ENCODE measurements at places on chromosomes 12 and 14. TPM values are rescaled to one million over a fixed set of nuclear protein-coding genes. Genes with fewer than 3 reads are reported as not detected.

Gene NPC2
- total RNA-seq, result 242 TPM

DNA sequence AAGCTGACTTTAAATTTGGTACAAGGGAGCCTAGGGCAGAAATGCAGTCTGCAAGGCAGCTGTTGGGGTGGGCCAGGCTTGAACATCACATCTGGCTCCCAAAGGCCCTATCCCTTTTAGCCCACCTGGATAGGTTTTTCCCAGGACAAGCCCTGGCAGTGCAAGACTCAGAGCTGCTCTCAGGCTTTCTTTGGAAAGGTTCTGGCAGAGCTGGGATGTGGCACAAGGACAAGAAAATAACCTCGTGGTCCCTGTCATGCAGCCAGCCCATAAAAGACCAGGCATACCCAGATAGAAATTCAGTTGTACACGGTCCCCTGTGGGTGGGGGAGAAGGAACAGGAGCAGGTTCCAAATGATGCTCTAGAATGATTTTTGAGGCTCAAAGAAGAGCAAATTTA, 206.9 kb downstream of the TTC7B start:
- H3K27ac ChIP-seq, result no peak overlapping the region
- no peaks in the 10 kb centered on the region for H3K4me1 ChIP-seq
- DNase-seq, result no peak
- H3K4me3 ChIP-seq, result no peak overlapping the region
- H3K36me3 ChIP-seq, result no peaks in the 10 kb centered on the region

- DNase-seq, result no peak
- no peak overlapping the region for H3K27ac ChIP-seq
- no peaks in the 10 kb centered on the region for H3K27me3 ChIP-seq
- H3K4me1 ChIP-seq, result no peaks in the 10 kb centered on the region
- no peaks in the 10 kb centered on the region for H3K36me3 ChIP-seq
These were observed 579.4 kb downstream of the ALG10 start for GRCh38 chr12:34601689-34602088.

- H3K4me1 ChIP-seq, result no peaks in the 10 kb centered on the region
- H3K27me3 ChIP-seq, result no peaks in the 10 kb centered on the region
- no peak for DNase-seq
- H3K27ac ChIP-seq, result no peak overlapping the region
- H3K4me3 ChIP-seq, result no peak overlapping the region
- no peaks in the 10 kb centered on the region for H3K36me3 ChIP-seq
These were observed 11.3 kb downstream of the R3HDM2 start for GRCh38 chr12:57419495-57419894.

Gene SYT10
- total RNA-seq, result not detected

GRCh38 chr14:57089901-57090300, 178.8 kb downstream of the EXOC5 start:
- H3K36me3 ChIP-seq, result no peaks in the 10 kb centered on the region
- H3K27ac ChIP-seq, result no peak overlapping the region
- DNase-seq, result no peak
- no peak overlapping the region for H3K4me3 ChIP-seq

GRCh38 chr12:48816143-48816854, 2.0 kb upstream of the CACNB3 start:
- H3K36me3 ChIP-seq, result no peaks in the 10 kb centered on the region
- H3K27me3 ChIP-seq, result no peaks in the 10 kb centered on the region
- H3K4me1 ChIP-seq, result peaks cover 13% of the 10 kb centered on the region
- no peak for DNase-seq

DNA sequence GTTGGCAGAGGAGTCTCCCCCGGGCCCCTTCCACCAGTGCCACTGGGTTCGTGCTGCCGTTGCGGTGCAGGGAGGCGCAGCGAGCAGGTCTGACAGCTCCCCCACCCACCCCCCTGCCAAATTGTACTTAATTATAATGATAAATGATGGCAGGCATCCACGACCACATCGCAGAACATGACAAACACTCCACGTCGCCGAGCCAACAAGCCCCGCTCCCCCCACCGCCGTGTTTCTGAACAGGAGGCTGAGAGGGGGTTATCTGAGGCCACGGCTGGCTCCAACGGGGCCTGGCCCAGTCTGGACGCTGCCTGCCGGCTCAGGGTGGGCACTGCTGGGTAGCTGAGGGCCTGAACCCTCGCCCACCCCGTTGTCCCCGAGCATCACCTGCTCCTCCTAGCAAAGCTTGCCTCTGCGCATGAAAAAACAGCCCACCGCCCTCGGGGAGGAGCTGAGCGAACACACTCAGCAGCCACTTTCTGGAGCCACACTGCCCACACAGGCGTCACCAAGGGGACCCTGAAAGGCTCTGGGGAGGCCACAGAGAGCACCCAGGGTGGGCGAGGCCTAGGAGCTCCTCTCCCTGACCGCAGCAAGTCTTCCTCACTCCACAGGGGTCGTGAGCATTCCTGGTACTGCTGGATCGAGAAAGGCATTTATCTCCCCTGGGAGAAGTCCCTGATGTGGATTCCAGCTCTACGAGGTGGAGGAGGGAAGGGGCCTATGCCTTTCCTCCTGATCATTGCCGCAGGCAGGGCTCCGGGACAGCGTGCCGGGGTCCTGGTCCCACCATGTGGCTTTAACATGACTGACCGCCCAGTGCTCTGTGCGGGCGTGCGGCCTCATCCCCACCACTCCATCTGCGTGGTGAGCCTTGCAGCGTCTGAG, 35.4 kb upstream of the DIO3 start:
- H3K36me3 ChIP-seq, result no peaks in the 10 kb centered on the region
- DNase-seq, result no peak
- H3K27ac ChIP-seq, result no peak overlapping the region
- H3K27me3 ChIP-seq, result no peaks in the 10 kb centered on the region
- H3K4me1 ChIP-seq, result no peaks in the 10 kb centered on the region

Gene CDCA3
- 147 TPM for total RNA-seq

DNA sequence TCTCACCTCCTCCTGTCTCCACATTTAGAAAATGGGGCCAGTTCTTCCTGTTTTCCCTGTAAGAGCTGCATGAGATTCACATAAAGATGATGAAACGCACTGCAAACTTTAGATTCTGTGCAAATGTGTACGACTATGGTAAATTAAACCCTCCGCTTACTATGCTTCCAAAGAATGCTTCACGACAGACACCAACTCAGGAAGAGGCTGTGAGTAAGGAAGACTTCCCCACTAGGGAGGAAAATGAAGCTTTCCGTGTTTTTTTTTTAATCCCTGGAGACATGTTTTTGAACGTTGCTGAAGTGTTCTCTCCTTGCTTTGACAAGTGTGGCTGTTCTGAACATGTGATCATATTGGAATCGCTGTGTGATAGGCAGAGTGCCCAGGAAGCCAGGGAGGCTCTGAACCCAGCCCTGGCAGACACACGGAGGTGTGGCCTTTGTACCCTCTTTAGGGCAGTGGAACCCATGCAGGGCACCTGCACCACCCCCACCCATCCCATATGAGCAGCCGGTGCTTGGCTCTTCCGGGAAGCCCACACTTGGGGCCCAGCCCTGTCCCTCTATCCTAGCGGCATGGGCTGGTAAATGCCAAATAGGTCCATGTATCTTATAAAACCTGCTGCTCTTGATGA, 7.5 kb upstream of the SYNE3 start:
- no peaks in the 10 kb centered on the region for H3K36me3 ChIP-seq
- H3K27me3 ChIP-seq, result no peaks in the 10 kb centered on the region
- peak overlapping the region; percentile 81 for H3K27ac ChIP-seq
- H3K4me1 ChIP-seq, result peaks cover 50% of the 10 kb centered on the region

- DNase-seq, result no peak
- no peaks in the 10 kb centered on the region for H3K27me3 ChIP-seq
- no peaks in the 10 kb centered on the region for H3K4me1 ChIP-seq
- no peak overlapping the region for H3K27ac ChIP-seq
These were observed 45.6 kb downstream of the SCAF11 start for GRCh38 chr12:45944771-45945170.

DNA sequence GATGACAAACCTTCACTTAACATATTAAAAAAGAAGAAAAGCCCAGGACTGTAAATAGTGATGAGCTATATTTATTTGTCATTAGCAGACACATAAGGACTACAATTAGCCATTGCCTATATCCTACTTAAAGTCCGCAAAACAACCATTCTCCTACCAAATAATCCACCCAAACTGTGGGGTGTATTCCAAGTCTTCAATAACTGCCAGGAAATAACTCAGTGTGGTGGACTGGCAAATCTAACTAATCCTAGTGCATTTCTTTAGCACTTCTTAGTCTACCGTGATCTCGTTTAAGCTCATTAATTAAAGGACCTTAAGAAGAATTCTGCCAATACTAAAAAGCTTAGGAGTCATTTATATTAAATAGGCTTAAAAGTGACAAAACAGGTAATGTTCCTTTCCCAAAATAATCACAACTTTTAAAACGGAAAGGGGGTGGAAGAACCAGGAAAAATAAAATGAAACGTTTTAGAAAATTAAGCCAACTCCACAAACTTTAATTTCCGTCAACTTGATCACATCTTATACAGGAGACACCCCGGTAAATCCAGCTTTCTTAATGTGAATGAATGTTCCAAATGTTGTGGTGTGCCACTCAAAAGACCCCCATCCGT, 1.8 kb downstream of the NOVA1 start:
- H3K36me3 ChIP-seq, result no peaks in the 10 kb centered on the region
- no peak overlapping the region for H3K27ac ChIP-seq
- H3K4me3 ChIP-seq, result no peak overlapping the region
- no peaks in the 10 kb centered on the region for H3K4me1 ChIP-seq
- H3K27me3 ChIP-seq, result no peaks in the 10 kb centered on the region

Gene TSPAN19
- total RNA-seq, result not detected

GRCh38 chr12:108783446-108783845, 52.1 kb upstream of the CORO1C start:
- H3K36me3 ChIP-seq, result no peaks in the 10 kb centered on the region
- no peaks in the 10 kb centered on the region for H3K4me1 ChIP-seq
- H3K4me3 ChIP-seq, result no peak overlapping the region
- no peaks in the 10 kb centered on the region for H3K27me3 ChIP-seq

- H3K36me3 ChIP-seq, result no peaks in the 10 kb centered on the region
- no peak overlapping the region for H3K27ac ChIP-seq
- DNase-seq, result no peak
- H3K4me3 ChIP-seq, result no peak overlapping the region
- no peaks in the 10 kb centered on the region for H3K27me3 ChIP-seq
These were observed 28.5 kb downstream of the CCDC60 start for GRCh38 chr12:119363037-119363436.

DNA sequence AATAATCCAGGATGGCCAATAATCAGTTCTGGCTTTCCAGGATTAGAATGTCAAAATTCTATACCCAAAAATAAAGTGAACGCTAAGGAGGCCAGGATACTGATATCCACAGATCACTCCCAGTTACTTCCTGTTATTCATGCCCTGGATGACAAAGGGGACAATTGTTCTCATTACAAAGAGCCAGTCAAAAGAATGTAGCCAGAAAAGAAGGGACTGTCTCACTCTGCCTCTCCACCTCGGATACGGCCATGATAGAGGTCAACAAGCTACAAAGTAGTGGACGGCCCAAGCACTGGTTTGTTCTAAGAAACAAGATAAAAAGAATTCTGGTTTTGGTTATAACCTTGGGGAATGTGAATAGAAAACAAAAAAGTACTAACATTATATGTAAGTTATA, 116.1 kb upstream of the ATF7IP start:
- no peak overlapping the region for H3K27ac ChIP-seq
- no peaks in the 10 kb centered on the region for H3K27me3 ChIP-seq
- no peaks in the 10 kb centered on the region for H3K4me1 ChIP-seq
- DNase-seq, result no peak
- no peaks in the 10 kb centered on the region for H3K36me3 ChIP-seq
